Left ventricle myocardium inferior (tissue), 1 donor: ENCODE measurements at places on chromosomes 1 and 21.

DNA sequence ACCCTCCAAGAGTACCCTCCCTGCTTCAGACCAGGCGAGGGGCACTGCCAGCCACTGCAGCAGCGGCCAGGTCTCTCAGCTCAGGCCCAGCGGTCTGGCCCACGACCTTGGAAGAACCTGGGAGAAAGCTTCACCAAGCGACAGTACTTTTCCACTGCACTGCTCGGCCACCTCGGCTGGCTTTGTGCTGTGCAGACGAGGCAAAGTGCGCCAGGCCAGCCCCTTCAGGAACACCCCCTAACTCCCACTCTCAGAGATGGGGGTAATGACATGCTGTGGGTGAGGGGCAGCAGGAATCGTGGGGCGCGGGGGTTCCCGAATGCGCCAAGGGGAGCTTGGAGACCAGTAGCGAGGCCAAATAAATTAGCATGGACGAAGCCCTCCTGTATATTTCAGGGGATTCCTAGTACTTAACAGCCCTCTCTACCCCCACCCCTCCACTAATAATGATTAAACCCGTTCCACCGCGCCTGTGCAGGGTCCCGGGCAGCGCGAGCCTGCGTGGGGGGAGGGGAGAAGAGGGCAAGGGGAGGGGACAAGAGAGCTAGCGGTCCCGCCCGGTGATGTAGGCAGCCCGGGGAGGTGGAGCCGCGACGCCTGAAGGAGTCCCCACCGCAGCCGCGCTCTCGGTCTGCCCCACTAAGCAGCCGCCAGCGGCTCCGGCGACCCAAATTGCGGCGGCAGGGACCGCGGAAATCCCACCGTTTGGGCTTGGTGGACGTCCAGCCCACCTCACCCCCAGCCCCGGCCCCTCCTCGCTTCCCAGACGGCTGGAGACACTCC lies at the start of gene FAM43B:
Gene FAM43B (plus strand): TSS at position 629 of the 783 bp plus-strand sequence. CDS start 401 bp downstream, outside the sequence.
- peak; percentile 87 for DNase-seq

DNA sequence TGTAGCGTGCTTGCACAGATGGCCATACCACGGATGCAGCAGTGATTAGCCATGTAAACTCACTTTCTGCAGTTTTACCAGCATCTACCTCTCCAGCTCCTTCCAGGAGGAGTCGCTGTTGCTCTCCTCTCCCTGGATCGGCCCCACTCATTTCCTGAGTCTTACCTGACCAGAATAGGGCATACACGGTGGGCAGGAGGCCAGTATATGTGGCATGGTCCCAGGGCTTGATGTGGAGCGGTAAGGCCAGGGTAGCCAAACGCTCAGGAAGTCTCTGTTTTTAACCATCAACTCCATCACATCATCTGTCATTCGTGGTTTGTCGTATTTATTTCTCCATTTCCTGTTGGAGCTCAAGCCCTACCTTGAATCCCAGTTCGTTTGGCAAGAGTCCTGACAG lies 163.4 kb upstream of the USP24 start:
- no peak for DNase-seq

- DNase-seq: no peak
Measured at GRCh38 chr1:243251539-243251938, 3.5 kb downstream of the CEP170 start.

DNA sequence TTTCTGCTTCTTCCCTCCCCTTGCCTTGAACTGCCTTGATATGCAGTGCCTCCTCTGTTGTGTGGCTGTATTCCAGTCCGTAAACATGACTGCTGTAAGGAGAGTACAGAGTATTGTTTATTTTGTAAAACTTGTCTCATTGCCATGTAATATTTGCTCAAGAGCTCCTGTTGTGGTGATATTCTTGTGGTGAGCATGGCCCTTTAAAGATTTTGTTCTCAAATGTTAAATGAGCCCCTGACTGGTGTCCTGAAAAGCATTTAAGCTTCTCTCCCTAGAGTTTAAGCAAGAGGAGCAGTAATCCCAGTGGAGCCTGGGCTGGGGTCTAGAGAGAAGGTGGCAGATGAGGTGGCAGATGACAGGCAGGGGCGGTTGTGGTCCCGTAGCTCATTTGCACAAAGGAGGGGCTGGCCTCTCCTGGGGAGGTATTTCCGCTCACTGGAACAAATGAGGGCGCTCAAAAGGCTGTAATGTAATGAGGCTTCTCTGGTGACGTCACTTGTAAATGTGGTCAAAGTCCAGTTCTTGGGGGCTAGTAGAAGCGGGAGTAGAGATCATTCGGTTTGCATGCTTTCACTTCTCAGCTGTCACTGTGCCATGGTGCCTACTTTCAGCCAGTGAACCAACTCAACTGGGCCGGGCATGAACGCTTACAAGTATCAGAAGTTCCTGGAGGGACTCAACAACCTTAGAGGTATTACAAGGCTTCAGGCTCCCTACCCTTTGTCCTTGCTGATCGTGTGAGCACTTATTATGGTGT lies 46.0 kb upstream of the MACF1 start:
- DNase-seq: no peak

DNA sequence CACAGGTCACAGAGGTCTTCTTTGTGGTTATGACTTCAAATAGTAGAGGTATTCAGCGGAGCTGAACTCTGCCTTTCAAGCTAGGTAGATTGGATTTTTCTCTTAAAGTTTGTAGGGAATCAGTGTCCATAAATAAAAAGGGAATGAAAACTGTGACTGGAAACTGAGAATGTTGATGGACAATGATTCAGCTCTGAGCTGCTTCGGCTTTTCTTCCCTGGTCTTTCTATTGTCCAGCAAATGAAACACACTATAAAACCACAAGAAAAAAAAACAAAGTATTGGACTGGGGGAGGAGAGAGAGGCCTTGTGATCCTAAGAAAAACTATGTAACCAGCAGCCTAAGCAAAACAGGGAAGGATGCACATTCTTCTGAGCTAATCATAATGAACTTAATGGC lies 11.1 kb downstream of the TNNI3K start:
- no peak for DNase-seq

DNA sequence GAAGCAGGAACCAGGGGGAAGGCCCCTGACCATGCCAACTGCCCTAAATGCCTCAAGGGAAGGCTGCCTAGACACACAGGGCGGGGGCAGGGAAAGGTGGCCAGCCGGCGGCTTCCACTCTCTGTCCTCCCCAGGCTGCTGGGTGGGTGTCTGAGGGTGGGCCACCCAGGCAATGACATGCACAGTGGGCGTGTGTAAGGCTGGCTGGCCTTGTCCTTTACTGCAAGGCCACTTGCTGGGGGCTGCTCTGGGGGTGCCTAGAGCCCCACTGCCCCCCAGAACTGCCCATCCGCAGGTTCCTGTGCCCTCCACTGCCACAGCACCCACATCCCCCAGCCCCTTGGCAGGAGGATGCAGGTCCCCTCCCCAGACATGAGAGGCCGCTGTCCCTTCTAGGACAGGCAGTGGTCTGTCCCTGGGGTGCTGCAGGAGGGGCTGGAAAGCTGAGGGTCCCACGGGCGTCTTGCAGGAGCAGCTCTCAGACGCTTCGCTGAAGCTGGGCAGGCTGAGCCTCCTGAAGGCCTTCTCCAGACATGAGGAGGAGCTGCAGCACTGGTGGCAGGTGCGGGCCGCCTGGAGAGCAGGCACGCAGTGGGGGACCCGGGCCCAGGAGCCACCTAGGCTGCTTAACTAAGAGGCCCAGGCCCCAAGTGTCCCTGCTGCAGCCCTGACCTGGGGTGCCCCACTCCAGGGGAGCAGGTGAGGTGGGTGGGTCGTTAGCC lies 10.1 kb downstream of the CCDC27 start:
- no peak for DNase-seq

DNA sequence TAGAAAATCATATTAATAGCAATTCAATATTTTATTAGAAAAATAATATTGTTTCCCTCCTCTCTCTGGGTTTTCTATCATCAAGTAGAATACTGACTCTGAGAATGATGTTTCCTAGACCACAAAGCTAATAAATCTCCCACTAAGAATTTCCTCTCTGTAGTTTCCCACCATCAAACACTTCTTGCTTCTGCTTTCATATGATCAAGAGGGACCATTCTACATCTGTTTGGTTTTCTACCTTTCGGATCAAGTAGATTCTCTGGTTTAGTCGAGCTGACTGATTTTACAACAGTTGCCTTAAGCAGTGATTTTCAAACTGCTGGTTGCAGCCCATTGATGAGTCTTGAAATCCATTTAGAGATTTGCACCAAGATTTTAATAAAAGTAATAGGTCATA lies 240.2 kb upstream of the PTBP2 start:
- DNase-seq: no peak

DNA sequence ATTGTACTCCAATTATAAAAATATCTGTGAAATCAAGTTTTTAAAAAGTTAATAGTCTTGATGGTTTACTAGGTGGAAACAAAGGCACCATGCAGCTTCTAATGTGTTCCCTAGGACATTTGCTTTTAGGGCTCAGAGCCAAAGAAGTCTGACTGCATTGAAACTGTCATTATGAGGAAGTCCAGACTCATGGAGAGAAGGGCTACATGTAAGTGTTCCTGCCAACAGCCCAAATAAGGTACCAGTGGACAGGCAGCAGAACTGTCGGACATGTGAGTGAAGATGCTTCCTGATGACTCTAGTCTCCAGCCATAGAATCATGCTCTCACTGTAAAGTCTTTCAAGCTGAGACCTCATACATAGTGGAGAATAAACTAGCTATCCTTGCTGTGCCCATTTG lies 287.6 kb downstream of the AKT3 start:
- no peak for DNase-seq

- no peak for DNase-seq
Measured at GRCh38 chr1:16061266-16061665, 12.2 kb downstream of the FAM131C start.

DNA sequence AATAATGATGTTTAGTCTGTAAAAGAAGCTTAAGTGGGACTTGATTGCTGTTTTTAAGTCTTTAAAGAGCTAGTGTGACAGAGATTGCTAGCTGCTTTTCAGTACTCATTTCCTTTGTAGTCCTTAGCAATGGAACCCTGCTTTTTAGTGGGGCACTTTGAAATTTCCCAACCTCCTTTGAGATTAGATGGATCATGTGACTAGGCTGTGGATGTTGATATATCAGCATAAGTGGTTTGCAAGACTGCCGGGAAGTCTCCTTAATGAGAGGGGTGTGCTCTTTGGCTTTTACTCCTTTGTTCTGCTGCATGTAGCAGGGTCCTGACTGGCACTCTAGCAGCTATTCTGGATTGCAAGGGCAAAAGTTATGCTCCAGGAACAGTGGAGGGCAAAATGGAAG lies 11.2 kb upstream of the RCOR3 start:
- DNase-seq: no peak

- peak; percentile 65 for DNase-seq
Measured at GRCh38 chr1:28249013-28249865, 10.1 kb upstream of the SESN2 start.
